ENCODE measurements at places on chromosomes 4 and X.

DNA sequence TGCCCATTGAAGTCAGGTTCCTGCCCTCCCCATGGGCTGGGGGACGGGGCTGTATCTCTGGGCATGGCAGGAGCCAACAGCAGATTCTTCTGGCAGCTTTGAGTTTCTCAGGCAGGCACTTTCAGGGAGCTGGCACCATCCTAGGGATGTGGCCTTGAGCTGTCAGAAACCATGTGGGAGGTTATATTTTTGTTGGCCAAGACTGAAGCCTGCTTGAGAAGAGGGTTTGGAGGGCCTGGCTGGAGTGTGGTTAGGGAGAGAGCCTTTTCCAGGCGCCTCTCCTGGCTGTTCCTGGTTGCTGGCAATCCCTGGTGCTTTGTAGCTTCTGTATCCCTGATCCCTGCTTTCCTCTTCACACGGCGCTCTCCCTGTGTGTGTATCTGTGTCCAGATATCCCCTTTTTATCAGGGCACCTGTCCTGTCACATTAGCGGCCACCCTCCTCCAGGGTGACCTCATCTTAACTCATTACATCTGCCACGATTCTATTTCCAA lies 30.6 kb upstream of the SORCS2 start:
- DNase-seq = no peak

DNA sequence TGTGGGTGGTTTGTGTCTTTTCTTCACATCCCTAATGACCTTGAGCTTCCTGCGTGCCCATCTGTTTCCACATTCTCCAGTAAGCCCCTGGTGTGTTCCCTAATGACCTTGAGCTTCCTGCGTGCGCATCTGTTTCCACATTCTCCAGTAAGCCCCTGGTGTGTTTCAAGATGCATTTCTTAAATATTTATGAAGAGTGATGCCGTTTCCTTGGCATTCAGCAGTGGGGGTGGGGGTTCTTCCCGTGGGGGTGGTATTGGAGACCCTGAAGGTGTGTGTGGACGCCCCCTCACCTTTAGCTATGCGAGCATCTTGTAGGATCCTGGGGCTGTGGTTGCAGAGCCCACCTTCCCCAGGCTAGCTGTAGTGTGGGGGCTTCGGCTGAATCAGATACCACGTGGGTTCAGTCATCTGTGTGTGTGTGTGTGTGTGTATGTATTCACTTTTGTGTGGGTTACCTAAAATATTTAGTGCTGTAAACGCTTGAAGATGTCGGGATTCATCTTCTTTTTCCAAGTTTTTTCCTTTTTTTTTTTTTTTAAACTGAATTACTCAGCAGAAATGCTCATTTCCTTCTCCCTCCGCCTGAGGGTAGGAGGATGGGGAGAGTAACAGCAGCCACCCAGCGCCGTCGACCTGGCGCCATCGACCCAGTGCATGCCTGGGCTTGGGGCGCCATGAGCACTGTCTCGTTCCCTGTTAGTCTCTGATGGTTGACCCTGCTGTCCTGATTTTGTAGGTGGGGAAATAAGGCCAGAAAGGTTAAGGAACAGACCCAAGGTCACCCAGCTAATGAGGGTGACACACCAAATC lies 9.9 kb downstream of the NSG1 start:
- DNase-seq = no peak

- DNase-seq = peak; percentile 79
These were observed 98.8 kb upstream of the IQCM start for GRCh38 chr4:149914119-149915115.

- no peak for DNase-seq
These were observed 21.4 kb downstream of the PTPN13 start for GRCh38 chr4:86615501-86615900.

DNA sequence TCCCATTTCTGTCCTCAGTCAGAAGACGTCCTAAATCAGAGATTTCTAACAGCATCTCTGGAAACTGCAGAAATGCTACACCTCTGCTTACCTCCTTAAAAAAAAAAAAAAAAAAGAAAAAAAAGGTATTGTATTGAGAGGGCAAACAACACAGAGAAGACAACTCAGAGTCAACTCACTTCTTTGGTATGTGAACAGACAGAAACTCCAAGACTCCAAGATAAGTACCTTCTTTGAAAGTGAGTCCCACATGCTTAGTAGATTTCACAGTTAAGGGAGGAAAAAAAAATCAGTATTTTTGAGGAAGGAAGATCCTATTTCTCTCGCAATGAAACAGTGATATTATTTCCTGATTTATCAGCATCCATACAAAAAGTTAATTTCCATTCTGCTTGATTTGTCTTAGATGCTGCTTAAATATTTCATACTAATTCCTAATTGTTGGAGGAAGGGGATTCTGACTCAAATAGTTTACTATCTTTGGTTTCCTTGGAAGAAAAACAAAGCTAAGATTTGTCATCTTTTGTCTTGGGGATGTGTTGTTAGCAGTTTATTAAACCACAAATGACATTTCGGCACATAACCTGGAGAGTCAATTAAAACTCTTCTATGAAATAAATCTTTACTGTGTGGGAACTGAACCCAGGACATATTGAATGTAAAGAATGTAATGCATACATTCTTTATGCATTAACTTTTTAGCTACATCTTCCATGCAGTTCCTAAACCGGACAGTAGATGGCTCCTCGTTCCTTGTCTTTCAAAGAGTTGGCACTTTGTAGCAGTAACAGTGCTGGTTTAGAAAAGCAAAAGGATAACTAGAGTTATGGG lies 4.7 kb downstream of the RASGEF1B start:
- DNase-seq = peak; percentile 56

Data from SK-N-DZ (cell line).